NCI-H748 treated with DMSO at 0.1 percent for 48 hours (cell line): ENCODE measurements at places on chromosomes 6 and 20.

GRCh38 chr6:146943664-146944063 lies 260.6 kb upstream of the STXBP5 start:
- no peak for DNase-seq

DNA sequence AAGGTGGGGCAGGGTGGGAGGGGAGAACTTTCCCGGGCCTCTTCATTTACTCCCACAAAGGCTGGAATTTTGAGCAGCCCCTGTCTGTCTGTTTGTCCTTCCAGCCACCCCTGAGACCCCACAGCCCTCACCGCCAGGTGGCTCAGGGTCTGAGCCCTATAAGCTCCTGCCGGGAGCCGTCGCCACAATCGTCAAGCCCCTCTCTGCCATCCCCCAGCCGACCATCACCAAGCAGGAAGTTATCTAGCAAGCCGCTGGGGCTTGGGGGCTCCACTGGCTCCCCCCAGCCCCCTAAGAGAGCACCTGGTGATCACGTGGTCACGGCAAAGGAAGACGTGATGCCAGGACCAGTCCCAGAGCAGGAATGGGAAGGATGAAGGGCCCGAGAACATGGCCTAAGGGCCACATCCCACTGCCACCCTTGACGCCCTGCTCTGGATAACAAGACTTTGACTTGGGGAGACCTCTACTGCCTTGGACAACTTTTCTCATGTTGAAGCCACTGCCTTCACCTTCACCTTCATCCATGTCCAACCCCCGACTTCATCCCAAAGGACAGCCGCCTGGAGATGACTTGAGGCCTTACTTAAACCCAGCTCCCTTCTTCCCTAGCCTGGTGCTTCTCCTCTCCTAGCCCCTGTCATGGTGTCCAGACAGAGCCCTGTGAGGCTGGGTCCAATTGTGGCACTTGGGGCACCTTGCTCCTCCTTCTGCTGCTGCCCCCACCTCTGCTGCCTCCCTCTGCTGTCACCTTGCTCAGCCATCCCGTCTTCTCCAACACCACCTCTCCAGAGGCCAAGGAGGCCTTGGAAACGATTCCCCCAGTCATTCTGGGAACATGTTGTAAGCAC lies 46.0 kb upstream of the TTPAL start:
- no peak for DNase-seq

DNA sequence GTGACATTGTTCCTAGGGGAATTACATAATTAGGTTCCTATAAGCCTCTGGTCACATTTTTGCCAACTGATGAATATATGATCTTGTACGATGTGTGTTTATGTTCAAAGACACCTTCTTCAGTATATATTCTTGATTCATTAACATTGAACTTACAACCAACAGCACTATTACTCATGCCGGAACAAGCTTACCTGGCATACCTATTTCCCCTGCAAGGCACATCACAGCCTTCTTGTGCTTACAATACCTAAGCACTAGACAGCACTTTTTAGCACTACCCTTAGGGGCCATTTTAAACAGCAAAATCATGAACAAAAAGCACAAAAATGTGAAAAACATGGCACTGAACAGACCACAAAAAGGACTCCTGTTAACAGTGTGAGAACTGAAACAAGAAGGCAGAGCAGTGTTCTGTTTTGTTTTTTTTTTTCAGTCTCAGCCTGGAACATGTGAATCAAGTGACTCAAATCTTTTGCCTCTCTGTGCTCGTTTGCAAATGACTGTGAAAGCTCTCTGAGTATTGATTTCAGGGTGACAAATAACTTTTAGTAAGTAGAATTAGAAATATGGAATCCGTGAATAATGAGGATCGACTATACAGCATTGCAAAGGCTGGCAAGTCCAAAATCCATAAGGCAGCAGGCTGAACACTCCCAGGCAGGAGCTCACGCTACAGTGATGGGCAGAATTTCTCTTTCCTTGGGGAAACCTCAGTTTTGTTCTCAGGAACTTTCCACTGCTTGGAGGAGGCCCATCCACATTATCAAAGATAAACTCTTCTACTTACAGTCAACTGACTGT lies 102.3 kb upstream of the TSHZ2 start:
- DNase-seq: no peak

DNA sequence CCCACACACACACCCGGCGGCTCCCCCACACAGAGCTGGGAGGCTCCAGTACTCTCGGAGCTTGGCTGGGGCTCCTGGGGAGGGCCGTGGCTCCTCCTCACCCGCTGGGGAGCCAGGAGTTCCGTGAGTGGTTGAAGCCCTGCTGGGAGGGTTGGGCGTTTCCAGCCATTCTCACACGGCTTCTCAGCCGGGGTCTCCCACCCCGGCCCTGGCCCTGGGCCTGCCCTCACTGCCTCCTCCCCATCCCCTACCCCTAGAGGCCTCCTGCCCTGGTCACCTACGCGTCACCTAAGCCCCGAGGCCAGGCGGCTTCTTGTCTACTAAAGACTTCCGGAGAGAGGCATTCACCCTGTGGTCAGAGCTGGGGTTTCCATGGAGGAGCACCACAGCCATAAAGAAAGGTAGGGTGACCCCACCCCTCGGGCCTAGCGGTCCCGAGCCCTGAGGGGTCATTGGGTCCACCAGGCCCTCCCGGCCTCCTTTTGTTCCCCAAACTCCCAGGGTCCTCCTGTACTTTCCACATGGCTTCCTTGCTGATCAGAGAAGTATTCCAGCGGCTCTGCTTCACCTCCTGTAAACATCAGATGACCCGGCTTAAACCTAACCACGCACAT lies 99.3 kb downstream of the TTLL2 start:
- no peak for DNase-seq

DNA sequence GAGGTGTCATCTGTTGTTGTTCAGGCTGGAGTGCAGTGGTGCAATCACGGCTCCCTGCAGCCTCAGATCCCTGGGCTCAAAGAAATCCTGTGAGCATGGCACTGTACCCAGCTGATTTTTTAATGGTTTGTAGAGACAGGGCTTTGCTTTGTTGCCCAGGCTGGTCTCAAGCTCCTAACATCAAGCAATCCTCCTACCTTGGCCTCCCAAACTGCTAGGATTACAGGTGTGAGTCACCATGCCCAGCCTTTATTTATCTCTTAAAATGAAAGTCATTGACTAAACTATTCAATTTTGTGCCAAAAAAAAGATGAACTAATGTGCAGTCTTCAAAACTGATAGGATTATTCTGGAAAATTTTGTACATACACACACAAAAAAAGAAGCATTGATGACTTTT lies 38.8 kb upstream of the UNC93A start:
- DNase-seq: no peak

- no peak for DNase-seq
These were observed 41.9 kb downstream of the PLEKHG1 start for GRCh38 chr6:150641398-150642139.

DNA sequence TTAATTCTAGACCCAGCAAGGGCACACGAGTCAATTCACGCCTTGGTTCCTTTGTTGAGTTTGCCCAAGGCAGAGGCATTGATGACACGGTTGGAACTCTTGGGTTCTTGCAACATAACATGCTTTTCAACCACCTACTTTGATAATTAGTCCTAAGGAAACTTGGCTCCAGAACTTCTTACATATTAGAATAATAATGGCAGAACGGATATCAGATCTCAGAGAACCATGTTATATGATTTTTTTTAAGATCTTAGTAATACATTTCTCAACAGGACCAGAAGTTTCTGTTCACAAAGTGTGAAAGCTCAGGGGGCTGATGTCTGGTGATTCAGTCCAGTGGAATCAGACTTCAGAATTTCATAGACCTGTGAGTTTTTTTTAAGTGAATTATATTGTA lies 19.2 kb downstream of the SPTLC3 start:
- DNase-seq: no peak

DNA sequence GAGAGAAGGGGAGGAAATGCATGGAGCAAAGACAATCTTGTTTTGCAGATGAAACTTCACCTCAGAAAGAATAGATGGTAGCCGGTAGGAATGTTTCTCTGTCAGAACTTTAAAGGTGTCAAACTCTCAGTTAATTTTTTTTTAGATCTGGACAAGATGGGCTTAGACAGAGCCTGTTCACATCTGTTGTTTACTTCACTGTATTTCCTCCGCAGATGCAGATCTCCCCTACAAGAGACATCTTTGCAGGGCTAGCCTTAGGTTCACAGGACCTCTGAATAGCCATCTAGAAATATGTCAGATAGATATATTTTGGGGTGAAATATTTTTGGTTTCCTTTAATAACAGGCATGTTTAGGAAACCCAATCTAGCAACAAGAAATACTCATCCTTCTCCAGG lies 12.1 kb upstream of the ZBP1 start:
- no peak for DNase-seq

DNA sequence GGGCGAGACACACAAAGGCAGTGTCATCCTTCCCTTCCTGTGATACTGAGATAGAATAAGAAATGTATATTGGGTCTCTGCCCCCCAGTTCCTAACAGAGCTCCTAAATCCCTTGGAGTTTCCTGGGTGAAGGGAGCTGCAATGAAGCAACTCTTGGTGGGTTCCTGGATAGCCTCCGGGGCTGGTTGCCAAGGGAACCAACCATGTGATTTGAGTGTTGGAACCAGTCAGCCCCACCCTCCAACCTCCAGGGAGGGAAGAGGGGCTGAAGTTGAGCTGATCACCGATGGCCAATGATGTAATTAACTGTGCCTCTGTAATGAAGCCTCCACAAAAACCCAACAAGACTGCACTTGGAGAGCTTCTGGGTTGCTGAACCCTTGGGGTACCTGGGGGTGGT lies 116.6 kb downstream of the SLC22A3 start:
- no peak for DNase-seq

GRCh38 chr6:150026976-150027805 lies 1.9 kb upstream of the RAET1L start:
- DNase-seq: no peak

DNA sequence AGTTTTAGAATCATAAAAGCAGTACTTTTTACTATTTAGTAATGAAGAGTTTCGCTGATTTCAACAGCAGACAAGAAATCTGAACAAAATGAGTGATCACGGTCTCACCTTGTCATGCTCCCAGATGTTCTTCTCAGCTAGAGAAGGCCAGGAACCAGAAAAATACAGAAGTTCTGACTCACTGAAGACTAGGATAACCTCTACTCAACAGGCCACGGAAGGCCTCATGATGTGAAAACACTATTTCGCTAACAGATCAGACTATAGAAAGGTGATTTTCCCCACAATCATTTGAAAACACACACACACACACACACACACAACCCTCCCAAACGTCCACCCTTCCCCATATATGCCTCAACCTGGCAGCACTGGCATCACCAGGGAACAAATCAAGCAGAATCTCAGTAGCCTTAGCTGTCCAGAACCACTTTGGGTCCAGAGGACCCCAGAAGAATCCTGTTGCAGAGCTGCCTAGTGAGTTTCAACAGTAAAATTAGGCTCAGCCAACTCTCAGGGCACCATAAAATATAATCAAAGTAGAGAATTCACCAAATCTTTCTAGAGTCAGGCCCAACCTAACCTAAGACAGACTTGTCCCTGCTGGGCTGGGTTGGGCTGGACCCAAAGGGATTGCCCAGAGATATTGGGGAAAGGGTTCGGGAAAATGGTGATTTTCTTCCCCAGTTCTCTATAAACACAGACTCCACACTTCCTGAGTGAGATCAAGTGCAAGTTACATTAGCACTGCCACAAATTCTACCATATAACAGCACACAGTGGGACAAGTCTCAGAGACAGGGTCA lies 7.9 kb downstream of the EXOC2 start:
- no peak for DNase-seq

DNA sequence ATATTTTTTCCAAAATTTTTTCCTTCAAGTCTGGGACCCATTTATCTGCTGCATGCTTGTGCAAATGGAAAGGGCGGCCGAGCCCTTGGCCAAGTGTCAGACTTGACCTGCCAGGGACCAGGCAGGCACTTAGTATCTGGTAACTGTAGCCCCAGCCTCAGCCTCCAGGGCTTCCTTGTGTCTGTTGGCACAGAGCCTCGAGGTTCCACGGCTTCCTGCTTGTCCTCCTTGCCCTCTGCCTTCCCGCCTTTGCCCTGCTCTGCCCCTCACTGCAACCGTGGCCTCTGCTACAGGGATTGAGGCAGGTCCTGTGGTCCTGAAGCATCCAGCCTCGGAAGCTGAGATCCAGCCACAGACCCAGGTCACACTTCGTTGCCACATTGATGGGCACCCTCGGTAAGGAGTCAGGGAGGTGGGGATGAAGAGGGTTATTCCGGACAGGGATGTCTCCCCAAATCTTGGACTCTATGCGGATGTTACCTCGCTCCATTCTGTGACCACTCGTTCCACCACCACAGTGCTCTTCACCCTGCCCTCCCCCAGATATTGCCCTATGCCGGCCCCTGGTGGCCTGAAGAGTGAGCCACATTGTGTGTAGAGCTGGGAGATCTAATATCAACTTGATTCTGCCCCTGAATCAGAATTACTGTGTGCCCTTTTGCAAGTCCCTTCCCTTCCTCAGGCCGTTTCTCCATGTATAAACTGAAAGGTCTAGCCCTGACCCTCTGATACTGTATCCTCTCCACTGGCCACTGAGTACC lies 41.5 kb upstream of the SRF start:
- DNase-seq: no peak

GRCh38 chr6:132959639-132960326 lies 145.4 kb downstream of the RPS12 start:
- no peak for DNase-seq

DNA sequence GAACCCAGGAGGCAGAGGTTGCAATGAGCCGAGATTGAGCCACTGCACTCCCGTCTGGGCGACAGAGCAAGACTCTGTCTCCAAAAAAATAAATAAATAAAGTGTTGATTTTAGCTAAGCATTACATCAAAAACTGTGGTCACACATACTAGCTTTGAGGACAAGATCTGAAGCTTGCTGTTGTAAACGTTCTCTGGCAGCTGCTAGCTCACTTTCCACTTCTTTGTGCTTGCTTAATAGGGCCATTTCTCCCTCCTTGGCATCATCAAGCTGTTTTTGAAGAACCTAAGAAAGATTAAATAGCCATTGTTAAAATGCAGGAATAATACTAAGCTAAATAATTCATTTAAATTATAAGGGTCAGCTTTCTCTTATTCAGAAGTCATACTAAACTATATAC lies 55.7 kb downstream of the FAM184A start:
- DNase-seq: no peak

GRCh38 chr6:21998582-21998981 lies 298.3 kb downstream of the PRL start:
- DNase-seq: no peak

- DNase-seq: no peak
These were observed 36.5 kb upstream of the BCLAF1 start for GRCh38 chr6:136326038-136326553.

DNA sequence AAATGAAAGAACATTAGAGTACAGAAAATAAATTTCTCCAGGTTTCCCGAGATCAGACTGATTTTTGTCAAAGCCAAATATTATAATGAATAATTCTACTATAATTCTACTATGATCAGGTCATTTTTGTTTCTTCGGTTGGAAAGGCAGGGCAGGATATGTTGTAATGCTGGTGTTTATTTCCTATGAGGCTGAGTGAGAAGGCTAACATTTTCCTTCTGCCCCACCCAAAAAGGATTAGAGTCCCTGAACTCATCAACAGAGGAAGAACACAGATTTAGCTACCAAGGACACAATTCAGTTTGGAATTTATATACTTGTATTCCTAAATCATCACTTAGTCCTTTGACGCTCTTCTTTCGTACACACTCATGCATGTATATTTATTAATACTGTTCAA lies 318.9 kb downstream of the SYNE1 start:
- no peak for DNase-seq

- no peak for DNase-seq
These were observed 391.8 kb downstream of the CDC5L start for GRCh38 chr6:44779130-44779826.

GRCh38 chr6:5405976-5406375 lies 144.7 kb downstream of the FARS2 start:
- no peak for DNase-seq

- no peak for DNase-seq
These were observed 50.3 kb upstream of the OGFRL1 start for GRCh38 chr6:71238351-71238750.
